Right kidney (tissue), 9 donors: ENCODE measurements at places on chromosomes 11 and 22.
A peak's percentile ranks its signal among the peaks of the same experiment; 100 is the strongest.

DNA sequence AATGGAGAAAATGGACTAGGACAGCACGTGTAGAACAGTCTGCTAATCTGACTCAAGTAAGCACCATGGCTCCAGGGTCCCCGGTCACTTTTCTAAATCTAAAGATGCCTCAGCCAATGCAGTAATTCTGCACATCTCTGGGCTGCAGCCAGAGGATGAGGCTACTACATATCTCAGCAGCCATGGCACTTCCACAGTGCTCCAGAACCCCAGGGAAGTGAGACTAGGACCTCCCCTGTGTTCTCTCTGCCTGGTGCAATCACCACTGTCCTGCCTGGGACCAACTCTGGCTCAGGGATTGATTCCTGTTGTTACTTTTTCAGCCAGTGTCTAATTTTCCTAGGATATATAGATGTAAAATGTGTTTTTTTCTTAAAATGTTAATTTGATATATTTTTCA lies 129.4 kb upstream of the TOP3B start:
- DNase-seq, result no peak

GRCh38 chr22:41050883-41051282 lies 41.5 kb upstream of the EP300 start:
- DNase-seq, result no peak

DNA sequence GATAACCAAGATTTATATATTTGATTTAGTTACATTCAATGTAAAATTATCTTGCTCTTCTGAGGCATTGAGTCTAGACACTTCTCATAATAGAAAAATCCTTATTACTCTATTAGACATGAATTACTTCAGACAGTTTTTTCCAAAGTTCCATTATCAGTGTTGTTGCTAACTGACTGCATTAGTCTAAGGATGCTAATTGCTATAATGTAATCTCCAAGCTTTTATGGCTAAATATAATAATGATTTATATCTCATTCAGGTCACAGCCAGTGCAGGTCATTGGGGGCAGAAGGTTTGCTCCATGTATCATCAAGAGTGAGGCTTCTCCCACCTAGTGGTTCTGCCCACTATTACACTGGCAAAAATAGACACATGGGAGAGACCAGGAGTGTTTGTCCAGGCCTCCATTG lies 377.2 kb upstream of the DDI1 start:
- DNase-seq, result no peak

DNA sequence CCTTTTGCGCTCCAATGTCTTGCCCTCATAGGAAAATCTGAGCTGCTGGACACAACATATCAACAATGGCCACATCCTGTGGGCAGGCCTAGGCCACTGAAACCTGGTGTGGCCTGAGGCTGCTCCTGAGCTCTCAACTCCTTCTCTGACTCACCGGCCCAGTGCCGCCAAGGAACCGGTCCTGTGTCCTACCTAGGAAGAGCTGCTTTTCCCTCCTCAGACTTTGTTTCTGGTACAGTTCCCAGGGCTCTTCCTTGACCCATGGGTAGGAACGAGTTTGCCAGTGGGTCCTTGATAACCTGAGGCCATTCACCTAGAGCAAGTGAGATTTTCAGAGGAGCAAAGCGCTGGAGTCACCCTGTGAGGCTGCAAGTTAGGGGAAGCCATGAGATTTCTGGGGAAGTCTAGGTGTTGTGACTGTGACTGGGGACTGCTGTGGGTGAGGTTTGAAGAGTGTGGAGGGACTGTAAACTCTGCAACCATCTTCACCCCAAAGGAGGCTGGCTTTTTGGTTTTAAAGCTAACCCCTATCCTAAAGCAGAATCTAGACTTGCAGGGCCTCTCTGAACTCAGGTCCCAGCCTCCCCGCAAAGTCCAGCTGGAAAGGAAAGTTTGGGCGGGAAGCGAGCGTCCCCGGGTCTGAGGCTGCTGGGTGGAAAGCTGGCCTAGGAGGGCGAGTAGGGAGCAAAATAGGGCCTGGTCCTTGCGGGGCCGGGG lies 12.0 kb upstream of the PAX6 start:
- peak; percentile 29 for DNase-seq

GRCh38 chr11:123560006-123560405 lies 94.4 kb downstream of the SCN3B start:
- peak; percentile 78 for DNase-seq

DNA sequence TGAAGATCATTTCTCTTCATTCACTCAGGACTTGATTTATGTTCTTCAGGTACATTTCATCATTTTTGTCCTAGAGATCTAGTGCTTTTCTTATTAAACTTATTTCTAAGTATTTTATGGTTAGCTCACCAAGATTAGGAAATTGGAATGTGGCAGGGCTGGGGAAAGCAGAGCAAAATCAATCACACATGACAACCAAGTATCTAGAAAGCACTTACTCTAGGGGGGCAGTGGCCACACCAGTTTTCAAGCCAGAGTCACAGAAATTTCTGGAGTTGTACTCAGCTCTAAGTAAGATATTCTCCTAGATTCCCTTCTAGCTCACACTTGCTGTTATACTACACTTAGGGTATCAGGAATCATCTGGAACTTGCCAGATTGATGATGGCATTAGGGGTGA lies 33.3 kb upstream of the MYEOV start:
- no peak for DNase-seq
